ENCODE measurements at places on chromosomes 3 and 15.

DNA sequence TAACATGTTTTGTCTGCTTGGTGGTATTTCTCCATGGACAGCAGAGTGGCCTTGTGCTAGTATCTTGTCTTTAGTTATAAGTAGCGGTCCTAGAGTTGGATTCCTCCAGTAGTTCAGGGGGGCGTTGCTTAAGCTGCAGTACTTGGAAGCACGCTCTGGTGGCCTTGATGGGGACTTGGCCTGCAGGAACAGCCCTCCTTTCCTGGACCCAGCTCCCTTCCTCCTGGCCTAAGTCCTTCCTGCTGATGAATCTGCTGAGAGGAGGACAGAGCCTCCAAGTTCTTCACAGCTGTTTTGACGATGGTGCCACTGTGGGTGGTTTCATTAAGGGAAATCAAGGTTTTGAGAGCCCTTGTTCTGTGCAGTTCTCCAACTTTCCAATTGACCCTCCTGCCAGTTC lies 38.6 kb upstream of the SEC22A start:
- no peak for DNase-seq

DNA sequence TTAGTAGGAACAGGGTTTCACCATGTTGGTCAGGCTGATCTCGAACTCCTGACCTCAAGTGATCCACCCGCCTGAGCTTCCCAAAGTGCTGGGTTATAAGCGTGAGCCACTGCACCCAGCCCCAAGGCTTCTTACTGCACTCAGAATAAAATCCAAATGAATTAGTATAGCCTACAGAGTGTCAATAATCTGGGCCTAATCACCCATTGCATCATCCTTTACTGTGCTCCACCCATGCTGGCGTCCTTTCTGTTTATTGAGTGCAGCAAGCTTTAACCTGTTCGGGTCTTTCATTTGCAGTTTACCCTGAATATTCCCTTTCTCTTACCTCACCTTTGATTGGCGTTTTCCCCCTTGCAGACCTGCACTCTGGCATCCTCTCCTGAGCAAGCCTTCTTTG lies 77.7 kb downstream of the CEP63 start:
- DNase-seq, result no peak

DNA sequence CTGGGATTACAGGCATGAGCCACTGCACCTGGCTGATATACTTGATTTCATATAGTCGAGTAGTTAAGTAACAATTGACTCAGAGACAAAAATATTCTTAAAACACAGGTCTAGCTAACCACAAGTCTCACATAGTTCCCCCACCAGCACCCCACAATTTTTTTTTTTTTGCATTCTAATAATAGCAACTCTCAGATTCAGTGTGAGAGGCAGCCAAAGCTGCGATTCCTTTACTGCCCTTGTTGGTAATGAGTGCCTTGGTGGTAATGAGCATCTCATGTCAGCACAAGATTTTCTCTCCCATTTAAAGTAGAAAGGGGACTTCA lies 72.5 kb downstream of the WWTR1 start:
- no peak for DNase-seq

DNA sequence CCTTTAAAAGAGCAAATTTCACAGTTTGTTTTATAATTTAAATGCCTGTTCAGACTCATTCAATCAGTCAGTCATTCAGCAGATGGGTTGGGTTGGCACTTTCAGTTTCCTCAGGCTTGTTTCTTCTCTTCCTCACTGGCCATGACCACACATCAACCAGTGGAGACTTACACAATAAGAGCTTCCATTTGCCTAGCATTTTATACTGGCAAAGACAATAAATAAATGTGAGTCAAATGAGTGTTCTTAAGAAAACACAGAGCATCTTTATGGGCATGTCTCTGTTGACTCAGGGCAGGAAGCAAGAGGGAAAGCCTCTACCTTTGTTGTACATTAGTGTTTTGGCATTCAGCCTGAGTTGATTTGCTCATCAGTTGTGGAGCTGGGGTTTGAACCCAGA lies 122.6 kb downstream of the EPHB1 start:
- no peak for DNase-seq

- no peak for DNase-seq
Measured at GRCh38 chr3:18591120-18591519, 166.0 kb upstream of the SATB1 start.

DNA sequence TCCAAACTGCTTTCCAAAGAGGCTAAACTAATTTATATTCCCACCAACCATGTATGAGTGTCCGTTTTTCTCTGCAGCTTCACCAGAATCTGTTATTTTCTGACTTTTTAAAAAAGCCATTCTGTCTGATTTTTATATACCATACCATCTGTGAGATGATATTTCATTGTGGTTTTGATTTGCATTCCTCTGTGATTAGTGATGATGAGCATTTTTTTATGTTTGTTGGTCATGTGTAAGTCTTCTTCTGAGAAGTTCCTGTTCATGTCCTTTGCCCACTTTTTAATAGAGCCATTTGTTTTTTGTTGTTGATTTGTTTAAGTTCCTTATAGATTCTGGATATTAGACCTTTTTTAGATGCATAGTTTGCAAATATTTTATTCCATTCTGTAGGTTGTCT lies 179.4 kb upstream of the ALCAM start:
- DNase-seq, result no peak

- no peak for DNase-seq
Measured at GRCh38 chr15:40102897-40103858, 5.5 kb downstream of the BMF start.

GRCh38 chr3:119084371-119085069 lies 49.9 kb upstream of the IGSF11 start:
- DNase-seq, result no peak

DNA sequence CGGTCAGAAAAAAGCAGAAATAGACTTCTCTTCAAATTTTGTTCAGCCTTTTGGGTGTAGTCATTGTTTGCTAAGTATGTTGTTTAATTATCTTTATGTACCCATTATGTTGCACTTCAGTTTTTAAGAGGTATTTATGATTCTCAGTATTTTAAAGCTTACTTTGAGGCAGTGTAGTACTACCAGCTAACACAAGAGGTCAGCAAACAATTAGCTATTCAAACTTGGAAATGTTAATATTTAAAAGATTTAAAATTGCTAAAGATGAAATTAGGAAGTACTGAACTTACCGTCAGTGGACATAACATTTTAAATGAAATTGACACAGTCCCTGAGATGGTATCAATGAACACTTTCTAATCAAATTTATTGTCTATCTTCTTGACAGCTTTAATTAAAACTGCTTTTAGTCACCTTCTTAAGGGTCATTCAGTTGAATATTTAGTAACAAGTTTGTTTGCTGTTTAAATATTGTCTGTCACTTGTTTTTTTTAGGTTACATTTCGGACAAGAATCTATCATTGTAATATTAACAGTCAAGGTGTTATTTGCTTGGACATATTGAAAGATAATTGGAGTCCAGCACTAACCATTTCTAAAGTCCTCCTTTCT lies 28.1 kb downstream of the NKIRAS1 start:
- peak; percentile 44 for DNase-seq

DNA sequence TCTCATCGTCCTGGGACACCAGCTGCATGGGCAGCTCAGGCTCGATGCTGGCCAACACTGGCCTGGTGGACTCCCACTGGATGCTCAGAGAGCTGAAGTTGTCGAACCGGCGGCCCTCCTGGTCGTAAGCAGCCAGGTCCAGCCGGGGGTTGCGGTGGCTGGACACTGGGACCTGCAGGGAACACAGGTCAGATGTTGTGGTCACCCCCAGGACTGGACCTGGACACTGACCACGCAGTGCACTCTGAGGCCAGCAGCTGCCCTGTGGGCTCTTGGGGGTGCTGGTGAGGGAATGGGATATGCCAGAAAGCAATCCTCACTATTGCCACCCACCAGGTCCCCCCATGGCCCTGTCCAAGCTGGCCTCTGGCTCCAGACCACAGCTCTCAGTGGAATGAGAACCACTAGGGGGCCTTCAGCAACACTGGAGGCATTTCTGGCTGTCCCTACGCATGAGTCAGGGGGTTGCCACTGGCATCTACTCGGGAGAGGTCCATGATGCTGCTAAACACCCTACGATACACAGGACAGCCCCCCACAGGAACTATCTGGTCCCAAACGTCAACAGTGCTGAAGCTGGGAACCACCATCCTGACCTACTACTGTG lies 66.1 kb downstream of the NUP210 start:
- no peak for DNase-seq

- DNase-seq, result no peak
Measured at GRCh38 chr3:25556447-25556846, 108.3 kb downstream of the TOP2B start.

DNA sequence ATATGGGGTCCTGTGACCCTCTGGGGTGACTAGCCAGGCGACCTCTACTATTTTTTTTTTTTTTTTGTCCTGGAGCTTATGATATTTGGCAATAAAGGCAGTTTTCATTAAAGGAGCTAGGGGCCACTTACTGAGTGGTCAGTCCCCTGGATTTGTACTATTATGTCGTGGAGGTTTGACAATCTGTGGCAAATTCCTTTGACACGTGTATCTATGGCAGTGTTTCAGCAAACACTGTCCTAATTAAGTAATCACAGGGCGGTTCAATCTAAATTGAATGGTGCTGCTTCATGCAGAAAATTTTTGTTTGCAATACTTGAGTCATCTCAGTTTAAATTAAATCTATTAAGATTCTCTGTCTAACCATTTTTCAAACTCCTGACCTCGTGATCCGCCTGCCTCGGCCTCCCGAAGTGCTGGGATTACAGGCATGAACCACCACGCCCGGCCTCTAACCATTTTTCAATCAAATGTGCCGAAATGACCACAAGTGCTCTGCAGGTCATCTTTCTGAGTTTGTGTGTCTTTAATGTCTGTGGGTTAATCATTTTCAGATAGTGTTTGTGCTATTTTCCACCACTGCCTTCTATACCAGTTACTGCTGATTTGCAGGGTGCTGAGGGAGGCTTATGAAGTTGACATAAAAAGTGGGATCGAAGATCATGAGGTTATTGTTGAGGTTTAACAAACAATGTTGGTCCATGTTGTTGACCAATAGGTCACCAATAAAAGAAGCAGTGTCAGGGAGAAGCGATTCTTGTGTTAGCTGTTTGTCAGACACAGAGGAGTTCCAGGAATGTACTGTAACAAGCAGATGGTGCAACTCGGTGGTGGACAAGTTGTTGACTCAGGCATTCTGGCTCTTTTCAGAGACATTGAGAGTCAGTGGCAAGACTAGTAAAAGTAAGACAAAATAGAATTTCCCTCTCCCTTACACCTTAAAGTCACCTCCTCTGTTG lies 18.6 kb upstream of the SLC2A2 start:
- no peak for DNase-seq

- DNase-seq, result no peak
Measured at GRCh38 chr3:13146643-13147143, 73.5 kb upstream of the IQSEC1 start.

DNA sequence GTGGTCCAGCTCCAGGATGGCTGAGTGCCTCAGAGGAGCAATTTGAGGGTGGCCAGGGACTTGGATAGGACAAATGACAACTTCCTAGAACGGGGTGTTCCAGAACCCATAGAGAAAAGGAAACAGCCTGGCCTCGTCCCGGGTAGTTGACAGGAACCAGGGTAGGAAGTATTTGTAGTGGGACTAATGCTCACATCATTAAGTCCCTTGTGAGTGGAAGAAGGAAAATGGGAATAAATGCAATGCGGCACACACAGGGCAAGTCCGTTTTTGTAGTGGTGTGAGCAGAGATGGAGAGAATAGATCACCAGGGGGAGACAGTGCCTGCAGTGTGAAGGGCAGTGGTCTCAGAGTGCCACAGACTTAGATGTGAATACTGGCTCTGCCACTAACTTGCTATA lies 19.6 kb downstream of the TIMP4 start:
- DNase-seq, result no peak

GRCh38 chr3:119145500-119146167 lies at the start of gene TEX55:
TEX55 (plus strand) TSS chr3:119146165; CDS start chr3:119146190, 25 bp downstream.
- DNase-seq, result peak; percentile 18

GRCh38 chr3:154758109-154758868 lies 321.8 kb upstream of the MME start:
- no peak for DNase-seq

- DNase-seq, result no peak
Measured at GRCh38 chr3:115052906-115053305, 94.2 kb downstream of the ZBTB20 start.

GRCh38 chr3:114380233-114380651 lies 86.4 kb downstream of the TIGIT start:
- DNase-seq, result no peak

DNA sequence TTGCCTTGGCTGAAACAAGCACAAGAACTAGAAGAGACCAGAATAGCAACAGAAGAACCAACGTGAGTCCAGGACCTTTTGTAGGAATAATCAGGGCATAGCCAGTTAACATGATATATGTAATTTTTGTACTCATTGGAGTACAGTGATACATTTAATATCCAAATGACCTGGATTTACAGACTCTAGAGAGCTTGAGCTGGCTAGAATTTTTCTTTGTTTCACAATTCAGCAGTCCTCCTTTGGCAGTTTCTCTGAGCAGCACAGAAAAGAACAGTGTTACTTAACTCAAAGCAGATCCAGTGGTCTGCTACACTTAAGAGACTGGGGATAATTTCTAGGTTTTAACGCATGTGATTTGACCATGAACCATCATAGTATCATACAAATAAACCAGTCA lies 245.7 kb downstream of the ADAMTSL3 start:
- DNase-seq, result no peak

DNA sequence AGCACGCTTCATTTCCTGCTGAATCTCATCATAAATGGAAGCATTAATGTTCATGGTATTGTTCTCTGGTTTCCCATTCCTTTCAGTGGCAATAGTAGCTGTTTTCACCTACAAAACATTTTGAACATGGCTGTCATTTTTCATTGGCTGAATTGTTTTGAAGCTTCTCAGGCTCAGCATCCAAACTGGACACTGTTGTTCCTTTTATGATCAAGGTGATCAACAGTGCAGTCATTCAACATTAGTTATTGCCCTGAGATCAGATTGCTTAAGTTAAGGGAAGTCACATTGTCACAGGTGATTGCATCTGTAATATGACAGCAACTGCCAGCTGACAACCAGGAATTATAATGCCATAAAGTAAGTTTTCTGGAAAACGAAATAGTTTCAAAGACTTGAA lies 46.9 kb downstream of the SATB1 start:
- DNase-seq, result no peak

DNA sequence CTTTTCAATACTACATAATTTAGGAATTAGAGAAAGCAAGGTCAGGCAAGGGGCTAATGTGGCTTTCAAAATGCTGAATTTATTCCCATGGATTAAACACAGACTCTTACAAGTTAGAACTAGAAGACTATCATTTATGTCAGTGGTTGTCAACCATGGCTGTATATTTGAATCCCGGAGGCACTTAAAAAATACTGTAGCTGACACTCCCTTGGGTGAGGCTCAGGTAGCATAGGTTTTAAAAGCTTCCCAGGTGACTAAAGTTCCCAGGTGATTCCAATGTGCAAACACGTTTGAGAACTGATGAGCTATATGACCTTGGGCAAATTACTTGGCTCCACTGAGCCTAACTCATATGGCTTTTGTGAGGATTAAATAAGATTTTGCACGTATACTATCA lies 29.6 kb downstream of the AAGAB start:
- no peak for DNase-seq

DNA sequence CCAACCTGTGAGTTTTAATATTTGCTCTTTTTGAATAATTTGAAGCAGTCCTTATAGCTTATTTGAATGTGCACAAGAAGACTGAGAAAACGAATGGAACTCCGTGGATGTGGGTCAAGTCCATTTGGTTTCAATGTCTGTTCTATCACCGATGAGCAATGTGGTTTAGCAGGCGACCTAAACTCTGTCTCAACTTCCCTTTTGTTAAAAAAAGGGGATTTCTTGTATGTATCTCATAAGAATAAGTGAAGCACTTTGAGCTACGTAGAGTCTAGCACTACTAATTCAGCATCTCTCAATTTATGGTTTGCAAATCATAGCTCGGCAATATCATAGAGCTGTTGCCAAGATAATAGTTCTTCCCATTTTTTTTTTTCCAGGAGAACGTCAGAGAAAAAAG lies 4.6 kb upstream of the SKIL start:
- peak; percentile 43 for DNase-seq

- peak; percentile 17 for DNase-seq
Measured at GRCh38 chr15:89356634-89357298, 22.1 kb upstream of the POLG start.

Measured in CD4-positive, alpha-beta T cell treated with Interleukin-4 for 4 hours (primary cell).